ENCODE measurements at places on chromosomes 7 and 10.
A peak's percentile ranks its signal among the peaks of the same experiment; 100 is the strongest.

GRCh38 chr7:101779267-101779666 is 38.2 kb upstream of the CUX1 start:
- DNase-seq = no peak

- no peak for DNase-seq
Observed at GRCh38 chr10:60607372-60607771, 170.9 kb upstream of the CDK1 start.

- no peak for DNase-seq
Observed at GRCh38 chr7:16554518-16555236, 28.1 kb downstream of the LRRC72 start.

DNA sequence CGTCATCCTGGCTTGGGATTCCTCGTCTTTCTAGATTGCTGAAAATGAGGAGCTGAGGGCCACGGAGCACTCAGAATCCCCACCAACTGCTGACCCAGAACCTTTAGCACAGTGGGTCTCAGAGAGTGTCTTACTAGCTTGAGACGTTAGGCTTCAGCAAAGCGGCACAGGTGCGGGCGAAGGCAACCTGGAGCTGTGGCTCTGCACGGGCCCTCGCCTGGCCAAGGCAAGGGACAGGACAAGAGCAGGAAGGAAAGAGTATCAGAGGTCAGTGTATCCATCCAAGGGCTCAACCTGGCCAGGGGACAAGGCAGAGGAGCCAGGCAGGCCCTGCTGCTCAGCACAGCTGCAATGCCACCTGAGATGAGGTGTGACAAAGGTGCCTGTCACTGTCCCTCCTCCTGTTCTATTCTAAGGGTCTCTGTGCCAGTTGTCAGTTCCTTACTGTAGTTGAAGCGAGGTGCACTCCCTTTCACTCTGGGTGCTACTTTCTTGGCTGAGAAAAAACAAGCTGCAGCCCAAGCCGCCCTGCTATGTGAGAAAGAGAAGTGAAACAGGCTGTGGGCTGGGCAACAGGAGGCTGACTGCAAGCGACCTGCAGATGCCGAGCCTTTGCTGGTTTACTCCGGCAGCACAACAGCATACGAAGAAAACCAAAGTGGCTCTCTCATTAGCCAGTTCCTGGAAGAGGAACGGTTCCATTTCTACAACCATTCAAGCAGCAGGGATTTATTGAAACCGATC is 33.3 kb upstream of the KDM7A start:
- DNase-seq = peak; percentile 39

DNA sequence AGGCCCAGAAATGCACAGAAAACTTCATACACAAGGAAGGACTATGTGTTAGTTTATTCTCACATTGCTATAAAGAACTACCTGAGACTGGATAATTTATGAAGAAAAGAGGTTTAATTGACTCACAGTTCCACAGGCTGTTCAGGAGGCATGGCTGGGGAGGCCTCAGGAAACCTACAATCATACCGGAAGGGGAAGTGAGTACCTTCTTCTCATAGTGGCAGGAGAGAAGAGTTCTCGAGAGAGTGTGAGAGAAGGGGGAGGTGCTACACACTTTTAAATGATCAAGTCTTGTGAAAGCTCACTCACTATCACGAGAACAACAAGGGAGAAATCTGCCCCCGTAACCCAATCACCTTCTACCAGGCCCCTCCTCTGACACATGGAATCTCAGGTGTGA is 16.8 kb upstream of the RAMP3 start:
- DNase-seq = no peak

DNA sequence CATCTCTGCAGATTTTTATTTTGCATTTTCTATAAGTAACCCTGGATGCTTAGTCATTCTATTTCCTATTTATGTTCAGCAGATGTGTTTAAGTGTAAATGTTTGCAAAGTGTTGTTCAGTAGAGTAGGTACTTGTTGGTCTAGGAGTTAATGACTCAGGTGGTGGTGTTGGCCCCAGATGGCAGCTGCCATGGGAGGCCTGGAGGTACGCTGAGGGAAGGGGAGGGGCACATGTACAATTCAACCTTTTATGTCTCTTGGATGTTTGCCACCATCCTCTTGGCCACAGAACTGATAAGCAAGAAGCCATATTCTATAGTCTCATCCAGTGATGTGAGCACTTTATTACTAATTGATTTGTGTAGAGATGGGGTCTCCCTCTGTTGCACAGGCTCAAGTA is 68.1 kb upstream of the SLC39A12 start:
- DNase-seq = no peak

DNA sequence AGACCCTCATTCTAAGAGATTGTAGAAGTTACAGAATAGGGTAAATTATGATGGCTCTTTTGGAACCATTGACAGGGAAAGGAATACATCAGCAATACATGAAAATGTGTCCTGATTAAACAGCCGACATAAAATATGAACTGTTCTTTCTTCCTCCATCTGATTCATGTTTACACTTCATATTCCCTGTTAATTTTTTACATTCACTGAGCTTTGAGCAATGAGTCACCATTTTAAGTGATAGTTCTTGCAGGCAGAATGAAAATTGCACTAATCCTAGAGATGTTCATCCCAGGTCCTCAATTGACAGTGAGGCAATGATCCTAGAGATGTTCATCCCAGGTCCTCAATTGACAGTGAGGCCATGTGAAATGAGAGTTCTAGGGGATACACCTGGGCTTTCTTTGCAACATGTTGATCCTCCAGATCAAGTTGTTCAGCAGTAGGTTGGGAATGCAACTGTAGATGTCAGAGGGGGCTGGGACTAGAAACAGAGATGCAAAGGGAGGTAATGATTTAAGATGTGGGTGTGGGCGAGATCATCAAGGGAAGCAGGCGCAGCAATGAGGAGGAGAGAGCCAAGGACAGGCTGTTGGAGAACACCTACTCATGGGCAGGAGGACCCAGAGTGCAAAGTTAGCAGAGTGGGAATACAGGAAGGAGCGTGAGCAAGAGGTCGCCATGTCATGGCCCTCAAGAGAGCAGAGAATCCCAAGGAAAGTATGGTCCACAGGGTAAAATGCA is 138.7 kb downstream of the ZNF365 start:
- no peak for DNase-seq

DNA sequence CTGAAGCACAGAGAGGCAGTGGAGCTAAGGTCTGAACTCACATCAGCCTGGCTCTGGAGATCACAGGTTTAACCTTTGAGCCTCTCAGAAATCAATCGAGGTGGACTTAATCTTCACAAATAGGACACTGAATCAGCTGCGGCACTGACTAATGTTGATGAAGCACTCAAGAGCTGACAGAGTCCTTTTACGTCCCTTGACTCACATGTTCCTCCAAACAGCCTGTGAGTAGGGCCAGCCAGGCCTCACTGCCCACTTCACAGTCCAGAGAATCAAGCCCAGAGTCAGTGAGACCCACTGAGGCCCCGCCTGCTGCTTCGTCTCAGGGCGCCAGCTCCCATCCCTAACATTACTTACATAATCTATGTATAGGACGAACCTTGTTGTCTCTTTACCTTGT is 63.1 kb downstream of the TNS3 start:
- no peak for DNase-seq

DNA sequence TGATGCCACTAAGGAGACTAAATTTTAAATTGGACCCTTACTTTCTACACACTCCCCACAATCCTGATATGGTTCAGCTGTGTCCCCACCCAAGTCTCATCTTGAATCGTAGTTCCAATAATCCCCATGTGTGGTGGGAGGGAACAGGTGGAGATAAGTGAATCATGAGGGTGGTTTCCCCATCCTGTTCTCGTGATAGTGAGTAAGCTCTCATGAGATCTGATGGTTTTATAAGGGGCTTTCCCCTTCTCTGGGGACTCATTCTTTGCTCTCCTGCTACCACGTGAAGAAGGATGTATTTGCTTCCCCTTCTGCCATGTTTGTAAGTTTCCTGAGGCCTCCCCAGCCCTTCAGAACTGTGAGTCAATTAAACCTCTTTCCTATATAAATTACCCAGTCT is 18.4 kb upstream of the BET1 start:
- no peak for DNase-seq

DNA sequence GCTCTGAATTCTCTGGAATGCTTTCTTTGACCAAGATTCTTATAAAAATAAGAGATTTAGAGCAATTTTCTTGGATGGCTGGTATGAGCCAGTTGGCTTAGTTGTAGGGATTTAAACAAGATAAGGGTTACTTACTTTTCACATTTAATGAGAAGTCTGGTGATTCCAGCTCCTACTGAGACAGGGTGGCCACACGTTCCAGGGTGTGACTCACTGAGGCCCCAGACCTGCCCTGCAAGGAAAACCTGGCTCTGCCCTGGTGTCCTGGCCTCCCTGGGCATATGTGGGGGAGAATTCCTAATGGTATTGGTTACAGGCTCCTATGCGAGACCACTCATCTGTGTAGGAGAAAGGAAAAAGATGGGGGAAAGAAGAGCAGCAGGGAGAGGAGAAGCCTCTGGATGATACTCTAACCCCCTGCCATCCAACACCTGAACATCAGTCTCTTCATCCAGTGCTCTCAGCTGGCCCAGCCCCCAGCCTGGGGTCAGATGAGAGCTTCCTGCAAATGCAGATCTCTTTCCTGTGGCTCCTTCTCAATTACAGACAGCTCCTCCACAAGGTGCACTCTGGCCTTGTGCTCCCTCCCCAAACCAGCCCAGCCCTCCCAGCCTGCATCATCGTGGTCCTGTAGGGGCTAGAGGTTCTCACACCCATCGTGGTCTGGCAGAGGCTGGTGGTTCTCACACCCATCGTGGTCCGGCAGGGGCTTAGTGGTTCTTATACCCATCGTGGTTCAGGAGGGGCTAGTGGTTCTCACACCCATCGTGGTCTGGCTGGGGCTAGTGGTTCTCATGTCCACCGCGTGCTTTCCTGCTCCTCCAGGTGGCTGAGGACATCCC is 139.9 kb downstream of the EGFR start:
- DNase-seq = no peak

- DNase-seq = no peak
Observed at GRCh38 chr10:23362879-23363792, 18.5 kb upstream of the C10orf67 start.

GRCh38 chr10:126264102-126265018 is 123.9 kb downstream of the ADAM12 start:
- DNase-seq = no peak

DNA sequence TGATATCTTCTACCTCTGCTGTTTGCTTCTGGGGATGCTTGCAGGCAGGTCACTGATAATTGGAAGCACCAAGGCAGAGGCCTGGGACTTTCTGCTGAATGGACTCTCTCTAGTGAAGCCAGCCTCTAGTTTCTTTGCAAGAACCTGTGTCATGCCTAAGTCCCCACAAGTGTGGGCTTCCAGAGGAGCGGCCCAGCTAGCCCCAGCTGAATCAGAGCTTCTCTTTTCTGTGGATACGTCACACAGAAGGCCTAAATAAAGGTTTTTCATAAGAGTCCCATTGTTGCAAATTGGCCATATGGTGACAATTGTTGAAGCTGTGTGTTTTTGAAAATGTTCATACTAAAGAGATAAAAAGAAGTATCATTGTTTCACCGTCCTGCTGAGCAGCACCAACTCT is 6.8 kb upstream of the OPALIN start:
- no peak for DNase-seq

GRCh38 chr7:72058579-72058978 is 353.6 kb downstream of the CALN1 start:
- DNase-seq = no peak

- DNase-seq = no peak
Observed at GRCh38 chr7:55019691-55020465, 1.1 kb downstream of the EGFR start.

GRCh38 chr7:102390697-102391484 is 5.3 kb upstream of the PRKRIP1 start:
- DNase-seq = peak; percentile 42

- DNase-seq = no peak
Observed at GRCh38 chr7:74356589-74357315, 67.5 kb downstream of the CLIP2 start.

GRCh38 chr10:132095403-132096113 is 29.8 kb downstream of the JAKMIP3 start:
- no peak for DNase-seq

GRCh38 chr7:74013539-74014272 is 14.3 kb upstream of the ELN start:
- DNase-seq = no peak

DNA sequence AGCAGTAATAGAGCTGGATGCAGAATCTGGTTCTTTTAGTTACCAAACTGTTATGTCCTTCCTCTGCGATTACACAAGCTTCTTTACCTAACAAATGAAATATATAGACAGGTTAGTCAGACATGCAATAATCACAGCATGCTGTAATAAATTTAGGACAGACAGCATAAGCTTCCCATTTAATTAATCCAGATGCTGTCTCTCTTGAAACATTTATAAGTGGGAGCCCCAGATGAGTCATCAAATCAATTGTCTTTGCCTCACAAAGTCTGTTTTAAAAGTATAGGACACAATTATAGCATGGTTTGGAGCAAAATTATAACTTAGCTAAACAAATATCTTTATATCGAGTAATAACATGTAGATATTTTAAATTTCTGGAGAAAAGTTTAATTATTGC is 1.6 kb downstream of the CDNF start:
- no peak for DNase-seq

- no peak for DNase-seq
Observed at GRCh38 chr7:151010307-151011096, 13.8 kb downstream of the ATG9B start.

GRCh38 chr7:2043316-2044039 is 189.3 kb downstream of the MAD1L1 start:
- DNase-seq = no peak

DNA sequence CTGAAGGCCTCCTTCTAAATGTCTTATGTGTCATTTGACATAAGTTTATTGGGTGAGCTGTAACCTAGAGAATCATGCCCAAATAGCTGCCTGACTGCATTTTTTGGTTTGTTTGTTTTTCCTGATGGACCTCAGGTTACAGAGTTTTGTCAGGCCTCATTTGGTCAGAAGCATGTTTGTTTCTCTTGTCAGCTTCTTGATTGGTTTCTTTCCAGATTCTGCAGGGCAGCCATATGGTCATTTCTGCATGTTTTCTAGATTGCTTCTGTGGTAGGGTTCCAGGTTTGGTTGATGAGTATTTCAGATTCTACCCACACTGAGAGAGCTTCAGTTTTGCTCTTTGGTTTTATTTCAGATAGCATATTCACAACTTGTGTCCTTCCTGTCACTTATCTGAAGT is 28.0 kb downstream of the GLCCI1 start:
- DNase-seq = no peak

GRCh38 chr10:8638088-8638672 is 583.7 kb downstream of the GATA3 start:
- no peak for DNase-seq

DNA sequence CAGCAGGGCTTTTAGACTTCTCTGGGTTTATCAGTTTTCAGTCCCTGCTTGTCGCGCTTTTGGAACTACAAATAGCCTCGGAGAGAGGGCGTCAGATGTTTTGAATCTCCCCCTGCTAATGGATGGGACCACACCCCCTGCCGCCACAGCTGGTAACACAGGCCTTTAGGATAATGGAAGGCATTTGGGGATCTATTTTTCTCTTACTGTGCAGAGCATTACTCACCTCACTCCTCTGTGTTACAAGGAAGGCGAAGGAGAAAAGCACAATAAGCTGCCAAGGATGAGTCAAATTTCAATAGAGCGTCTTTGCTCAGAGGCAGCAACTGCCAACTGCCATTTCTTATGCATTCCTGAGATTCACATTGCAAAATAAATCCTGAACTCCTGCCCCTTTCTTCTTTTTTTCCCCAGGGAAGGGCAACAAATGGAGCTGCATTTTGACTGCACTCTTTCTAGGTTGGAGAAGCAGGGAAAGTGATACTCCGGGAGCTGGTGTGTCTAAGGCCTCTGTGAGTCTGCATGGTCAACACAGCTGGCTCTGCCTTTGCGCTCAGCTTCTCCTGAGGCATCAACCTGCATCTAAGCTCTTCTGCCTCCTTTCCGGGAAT is 31.5 kb upstream of the SMNDC1 start:
- no peak for DNase-seq

- no peak for DNase-seq
Observed at GRCh38 chr10:118234683-118235082, 107.4 kb downstream of the FAM204A start.

Data from stimulated activated CD8-positive, alpha-beta memory T cell treated with anti-CD3 and anti-CD28 coated beads, Interleukin-2, amount 100 ng/mL, for 48 hours (primary cell).